ENCODE measurements at places on chromosomes 4 and X. TPM values are rescaled to one million over a fixed set of nuclear protein-coding genes. Genes with fewer than 3 reads are reported as not detected.

GRCh38 chrX:107508925-107509324 lies 59.5 kb downstream of the FRMPD3 start:
- DNase-seq: no peak

GRCh38 chr4:41792166-41792565 lies 43.6 kb upstream of the PHOX2B start:
- DNase-seq: no peak

Gene PLRG1
- total RNA-seq: 99.3 TPM

DNA sequence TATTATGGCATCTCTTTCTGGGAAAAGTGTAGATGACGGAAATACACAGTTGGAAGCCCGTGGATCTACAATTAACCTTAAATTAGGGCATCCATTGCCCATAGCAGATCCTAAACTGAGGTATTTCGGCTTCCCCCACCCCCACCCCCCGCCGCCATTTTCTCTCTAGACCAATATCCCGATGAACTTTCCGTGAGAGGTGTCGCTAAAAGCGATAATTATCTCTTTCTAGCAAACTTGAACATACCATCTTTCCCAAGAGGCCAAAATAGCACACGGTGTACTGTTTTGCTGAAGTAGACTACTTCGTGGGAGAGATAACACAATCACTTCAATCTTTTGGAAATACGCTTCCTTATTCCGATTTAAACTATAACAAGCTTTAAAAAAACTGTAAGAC lies 554 bp downstream of the KLHL15 start:
- DNase-seq: no peak

Gene GATA1
- not detected for total RNA-seq

All from activated CD4-positive, alpha-beta memory T cell treated with anti-CD3 and anti-CD28 coated beads for 36 hours (primary cell).